Stimulated activated naive CD4-positive, alpha-beta T cell treated with Interleukin-2 at 50 U/mL for 16 hours (primary cell): ENCODE measurements at places on chromosomes 12 and 14.

- DNase-seq: no peak
These were observed 25.7 kb downstream of the JKAMP start for GRCh38 chr14:59510001-59510400.

GRCh38 chr12:2607881-2608607, 186.7 kb upstream of the FKBP4 start:
- DNase-seq: no peak

- DNase-seq: no peak
These were observed 29.0 kb upstream of the ELK3 start for GRCh38 chr12:96164951-96165811.

GRCh38 chr12:6533653-6533922, 729 bp upstream of the GAPDH start:
- no peak for DNase-seq

GRCh38 chr14:82190742-82191141, 657.1 kb upstream of the SEL1L start:
- DNase-seq: no peak

GRCh38 chr12:19462406-19462805, 23.1 kb downstream of the AEBP2 start:
- DNase-seq: no peak

DNA sequence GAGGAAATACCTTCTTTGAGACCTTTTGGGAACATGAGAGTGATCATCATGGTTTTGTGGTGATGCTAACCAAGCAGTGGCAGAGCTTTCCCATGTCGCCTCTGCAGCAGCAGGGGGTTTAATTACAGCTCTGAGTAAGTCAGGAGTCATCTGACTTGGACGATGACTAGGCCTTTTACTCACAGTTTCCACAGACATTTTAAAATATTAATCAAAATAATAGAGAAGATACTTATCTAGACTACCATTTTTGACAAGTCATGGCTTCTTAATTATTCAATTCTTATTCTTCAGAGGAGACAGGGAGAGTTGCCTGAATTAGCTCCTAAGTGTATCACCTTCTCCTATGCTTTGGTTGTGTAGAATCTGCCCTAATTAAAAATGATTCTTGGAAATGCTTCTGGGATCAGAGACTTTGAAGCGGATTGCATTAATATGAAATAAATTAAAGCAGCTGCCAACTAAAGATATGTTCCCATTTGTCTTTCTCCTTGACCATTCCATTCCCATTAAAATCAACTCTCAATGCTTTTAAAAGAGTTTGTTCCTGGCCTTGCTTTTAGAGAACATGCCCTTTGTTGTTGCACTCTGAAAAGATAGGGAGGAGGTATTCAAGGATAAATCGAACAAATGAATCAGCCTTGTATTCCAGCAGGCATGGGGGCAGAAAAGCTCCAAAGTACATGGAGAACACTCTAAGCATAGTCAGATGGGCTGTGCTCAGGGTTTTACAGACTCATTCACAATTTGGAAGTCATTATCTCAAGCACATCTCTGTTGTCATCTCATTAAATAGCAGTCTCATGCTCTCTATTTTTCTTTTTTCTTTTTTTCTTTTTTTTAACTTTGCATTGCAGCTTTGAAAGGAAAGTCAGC, 7.7 kb upstream of the IFNG-AS1 start:
- no peak for DNase-seq

GRCh38 chr12:47067176-47067575, 12.2 kb upstream of the PCED1B start:
- DNase-seq: no peak
